ENCODE measurements at places on chromosomes 4 and X. TPM values are rescaled to one million over a fixed set of nuclear protein-coding genes. Genes with fewer than 3 reads are reported as not detected.
A peak's percentile ranks its signal among the peaks of the same experiment; 100 is the strongest.

RTL9 gene
- polyA plus RNA-seq = 0.44 TPM

SCRG1 gene
- polyA plus RNA-seq = 0.76 TPM

STAP1 gene
- 0.18 TPM for polyA plus RNA-seq

DNA sequence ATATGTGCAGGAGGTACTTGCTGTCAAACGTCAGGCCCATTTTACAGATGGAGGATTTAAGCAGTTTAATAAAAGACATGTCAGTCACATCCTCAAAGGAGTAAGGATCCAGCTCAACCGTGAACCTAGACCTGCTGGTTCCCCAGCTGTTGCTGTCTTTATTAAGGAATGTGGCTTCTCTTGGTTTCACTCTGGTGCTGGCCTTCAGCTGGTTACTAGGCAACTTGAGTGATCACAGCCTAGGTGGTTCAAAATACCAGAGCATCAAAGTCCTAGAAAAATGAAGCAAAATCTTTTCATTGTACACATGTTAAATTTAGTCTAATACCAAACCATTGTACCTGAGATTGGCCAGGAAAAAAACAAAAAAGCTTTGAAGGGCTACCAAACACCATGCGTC lies 32.7 kb upstream of the GLRA2 start:
- DNase-seq = no peak
- no peaks in the 10 kb centered on the region for H3K36me3 ChIP-seq

- H3K4me1 ChIP-seq = peaks cover 9% of the 10 kb centered on the region
- no peak overlapping the region for H3K4me3 ChIP-seq
- no peak overlapping the region for H3K27ac ChIP-seq
- H3K27me3 ChIP-seq = no peaks in the 10 kb centered on the region
- peaks cover 2% of the 10 kb centered on the region for H3K36me3 ChIP-seq
These were observed 7.8 kb upstream of the GPR82 start for GRCh38 chrX:41716222-41716621.

DNA sequence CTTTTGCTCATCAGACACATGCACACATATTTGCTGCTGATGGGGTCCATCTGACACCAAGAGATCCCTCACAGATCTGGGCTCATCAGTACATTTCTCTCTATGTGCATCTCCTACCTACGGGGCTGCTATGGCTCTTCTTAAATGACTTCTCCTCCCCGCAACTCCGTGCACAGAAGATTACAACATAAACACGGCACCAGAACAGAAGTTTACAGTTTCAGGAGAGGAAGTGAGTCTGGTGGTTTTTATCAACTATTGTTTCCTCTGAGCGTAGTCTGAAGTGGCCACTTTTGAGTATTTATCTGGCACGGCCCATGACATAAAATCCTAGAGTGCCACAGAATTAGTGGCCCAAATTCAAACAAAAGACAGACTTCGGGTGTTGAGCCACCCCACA lies 263.8 kb downstream of the PRDM5 start:
- H3K27ac ChIP-seq = no peak overlapping the region
- no peaks in the 10 kb centered on the region for H3K27me3 ChIP-seq
- H3K4me1 ChIP-seq = no peaks in the 10 kb centered on the region

GRCh38 chr4:61202638-61203435 lies 2.7 kb downstream of the ADGRL3 start:
- no peak overlapping the region for H3K27ac ChIP-seq
- H3K27me3 ChIP-seq = peaks cover 55% of the 10 kb centered on the region
- H3K4me3 ChIP-seq = peak overlapping the region; percentile 36
- no peaks in the 10 kb centered on the region for H3K4me1 ChIP-seq
- DNase-seq = peak; percentile 43

- no peak overlapping the region for H3K4me3 ChIP-seq
- H3K27ac ChIP-seq = no peak overlapping the region
- no peak for DNase-seq
- no peaks in the 10 kb centered on the region for H3K4me1 ChIP-seq
- no peaks in the 10 kb centered on the region for H3K36me3 ChIP-seq
These were observed 42.5 kb downstream of the SYTL5 start for GRCh38 chrX:38048886-38049285.

DNA sequence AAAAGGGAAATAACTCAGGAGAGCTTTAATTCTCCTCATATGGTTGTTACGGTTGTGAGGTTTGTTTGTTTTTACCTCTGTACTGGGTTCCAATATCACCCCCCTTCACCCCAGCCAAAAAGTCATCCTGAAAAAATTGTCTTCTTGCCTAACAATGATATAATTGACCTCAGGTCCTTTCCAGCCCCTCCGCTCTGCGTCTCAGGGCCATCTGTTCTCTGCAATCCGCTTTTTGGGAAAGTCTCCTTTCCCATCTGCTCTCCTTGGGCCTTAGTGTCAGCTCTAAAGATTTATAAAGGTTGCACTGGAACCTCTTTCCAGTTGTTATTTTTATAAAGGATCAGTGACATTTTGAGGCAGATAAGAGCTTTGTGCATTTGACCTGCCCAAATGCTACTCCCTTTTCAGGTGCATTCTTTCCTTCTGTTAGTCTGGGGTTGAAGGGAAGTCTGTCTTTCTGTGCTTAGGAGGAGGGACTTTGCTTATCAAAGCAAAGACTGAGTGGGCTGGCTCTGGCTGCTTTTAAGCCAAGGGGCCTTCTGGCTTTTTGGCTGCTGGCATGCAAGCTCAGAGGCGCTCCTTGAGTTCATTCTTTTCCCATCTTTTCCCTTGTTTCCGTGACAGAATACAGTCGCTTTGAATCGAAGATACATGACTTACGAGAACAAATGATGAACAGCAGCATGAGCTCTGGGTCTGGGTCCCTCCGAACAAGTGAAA lies 34.1 kb downstream of the DLG3 start:
- no peaks in the 10 kb centered on the region for H3K36me3 ChIP-seq
- DNase-seq = no peak
- peak overlapping the region; percentile 5 for H3K27ac ChIP-seq
- no peak overlapping the region for H3K4me3 ChIP-seq
- H3K4me1 ChIP-seq = peaks cover 4% of the 10 kb centered on the region

GRCh38 chr4:123361195-123361861 lies 35.3 kb upstream of the SPRY1 start:
- no peak overlapping the region for H3K27ac ChIP-seq
- peaks cover 9% of the 10 kb centered on the region for H3K4me1 ChIP-seq
- no peak for DNase-seq
- H3K27me3 ChIP-seq = no peaks in the 10 kb centered on the region

- H3K27me3 ChIP-seq = no peaks in the 10 kb centered on the region
- DNase-seq = no peak
- H3K36me3 ChIP-seq = no peaks in the 10 kb centered on the region
- H3K27ac ChIP-seq = peak overlapping the region; percentile 86
These were observed 117.2 kb downstream of the IRF2 start for GRCh38 chr4:184357165-184357564.

Measured in left lung (tissue), 14 donors.